ENCODE measurements at places on chromosomes 4 and X. TPM values are rescaled to one million over a fixed set of nuclear protein-coding genes. Genes with fewer than 3 reads are reported as not detected.
A peak's percentile ranks its signal among the peaks of the same experiment; 100 is the strongest.

- no peak for DNase-seq
- no peaks in the 10 kb centered on the region for H3K27me3 ChIP-seq
- no peaks in the 10 kb centered on the region for H3K36me3 ChIP-seq
These were observed 72.8 kb upstream of the NEIL3 start for GRCh38 chr4:177236886-177237285.

DNA sequence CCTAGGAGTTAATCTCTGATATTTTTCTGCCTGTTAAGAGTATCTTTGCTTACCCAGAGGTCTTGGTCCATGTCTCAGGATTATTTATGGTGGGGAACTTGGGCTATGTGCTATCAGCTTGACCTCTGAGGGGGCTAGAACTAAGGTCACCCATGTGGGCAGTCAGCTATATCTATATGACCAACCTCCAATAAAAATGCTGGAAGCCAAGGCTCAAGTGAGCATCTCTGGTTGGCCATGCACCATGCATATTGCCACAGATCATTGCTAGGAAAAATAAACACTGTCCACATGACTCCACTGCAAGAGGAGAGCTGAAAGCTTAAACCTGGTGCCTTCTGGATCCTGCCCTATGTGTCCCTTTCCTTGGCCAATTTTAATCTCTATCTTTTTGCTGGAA is 196.5 kb upstream of the SLC7A11 start:
- no peaks in the 10 kb centered on the region for H3K4me1 ChIP-seq
- DNase-seq = no peak
- no peaks in the 10 kb centered on the region for H3K36me3 ChIP-seq
- no peaks in the 10 kb centered on the region for H3K27me3 ChIP-seq
- no peak overlapping the region for H3K27ac ChIP-seq

GRCh38 chr4:1895971-1896657 is 24.9 kb downstream of the NSD2 start:
- DNase-seq = no peak
- H3K4me1 ChIP-seq = peaks cover 19% of the 10 kb centered on the region
- no peak overlapping the region for H3K4me3 ChIP-seq
- H3K36me3 ChIP-seq = peaks cover 4% of the 10 kb centered on the region
- H3K27me3 ChIP-seq = no peaks in the 10 kb centered on the region

DNA sequence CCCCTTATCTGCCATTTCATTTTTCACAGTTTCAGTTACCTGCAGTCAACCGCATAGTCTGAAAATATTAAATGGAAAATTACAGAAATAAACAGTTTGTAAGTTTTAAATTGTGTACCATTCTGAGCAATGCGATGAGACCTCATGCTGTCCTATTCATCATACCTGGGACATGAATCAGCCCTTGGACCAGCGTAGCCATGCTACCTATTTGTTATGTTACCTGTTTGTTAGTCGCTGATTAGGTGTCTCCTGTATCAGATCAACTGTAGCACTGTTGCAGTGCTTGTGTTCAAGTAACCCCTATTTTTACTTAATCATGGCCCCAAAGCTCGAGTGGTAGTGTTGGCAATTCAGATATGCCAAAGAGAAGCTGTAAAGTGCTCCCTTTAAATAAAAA is 492.2 kb upstream of the AADAT start:
- no peaks in the 10 kb centered on the region for H3K4me1 ChIP-seq
- no peaks in the 10 kb centered on the region for H3K27me3 ChIP-seq
- no peak overlapping the region for H3K27ac ChIP-seq

DNA sequence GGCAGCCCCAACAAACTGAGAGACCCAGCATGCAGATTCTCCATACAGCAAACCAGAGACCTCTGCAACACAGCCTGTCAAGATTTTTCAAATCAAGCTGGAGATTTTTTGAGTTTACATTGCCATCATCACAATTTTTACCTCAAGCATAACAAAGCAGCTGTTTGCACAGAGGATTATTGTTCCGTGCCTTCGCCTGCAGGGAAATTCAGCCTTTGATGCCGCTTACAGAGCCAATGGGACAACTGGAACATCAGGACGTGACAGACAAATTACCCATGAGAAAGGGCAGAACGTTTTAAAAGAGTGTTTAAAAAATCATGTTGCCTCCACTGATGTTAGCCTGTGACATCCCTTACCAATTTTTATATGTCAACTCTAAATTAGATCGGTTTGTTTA is 363.7 kb downstream of the FBXW7 start:
- DNase-seq = no peak
- no peaks in the 10 kb centered on the region for H3K36me3 ChIP-seq
- H3K27ac ChIP-seq = no peak overlapping the region
- no peak overlapping the region for H3K4me3 ChIP-seq

GRCh38 chr4:4430492-4431195 is 43.7 kb downstream of the NSG1 start:
- H3K4me3 ChIP-seq = no peak overlapping the region
- peak; percentile 64 for DNase-seq
- no peaks in the 10 kb centered on the region for H3K27me3 ChIP-seq
- peaks cover 29% of the 10 kb centered on the region for H3K36me3 ChIP-seq
- H3K27ac ChIP-seq = no peak overlapping the region
- H3K4me1 ChIP-seq = no peaks in the 10 kb centered on the region

DNA sequence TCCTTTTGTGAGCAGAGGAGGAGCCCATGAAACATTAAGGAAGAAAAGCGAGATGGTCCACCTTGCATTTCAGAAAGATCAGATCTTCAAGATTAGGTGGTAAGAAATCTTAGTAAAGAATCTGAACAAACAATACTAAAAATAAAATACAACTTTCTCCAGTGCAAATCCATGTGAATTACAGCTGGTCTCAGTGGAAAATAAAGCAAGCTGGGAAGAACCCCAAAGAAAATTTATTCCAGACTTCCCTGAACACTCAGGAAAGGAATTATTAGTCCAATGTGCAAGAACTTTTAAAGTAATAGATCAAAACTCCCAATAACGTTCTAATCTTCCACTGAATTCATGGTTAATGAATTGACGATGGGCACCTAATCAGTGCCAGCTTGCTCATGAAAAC is 37.3 kb upstream of the C1QTNF7 start:
- no peak overlapping the region for H3K27ac ChIP-seq
- no peaks in the 10 kb centered on the region for H3K4me1 ChIP-seq
- H3K4me3 ChIP-seq = no peak overlapping the region
- no peak for DNase-seq

DNA sequence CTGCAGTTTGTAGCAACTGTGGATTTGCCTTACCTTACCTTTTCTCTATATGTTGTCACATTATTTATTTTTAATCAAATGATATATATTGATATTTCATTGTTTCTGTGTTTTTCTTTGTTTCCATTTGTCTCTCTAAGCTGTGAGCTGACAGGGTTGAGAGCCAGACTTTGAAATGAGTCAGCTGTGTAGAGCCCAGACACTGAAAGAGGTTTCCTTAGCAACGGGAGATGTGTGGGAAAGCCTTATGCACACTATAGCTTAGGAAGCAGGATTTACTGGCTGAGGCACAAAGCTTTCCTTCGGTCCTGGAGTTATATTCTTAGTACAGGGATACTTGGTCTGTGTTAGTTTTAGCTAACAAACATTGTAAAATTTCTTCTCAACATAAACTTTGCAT is 192.2 kb downstream of the FGF13 start:
- H3K4me1 ChIP-seq = no peaks in the 10 kb centered on the region
- H3K27me3 ChIP-seq = no peaks in the 10 kb centered on the region
- DNase-seq = no peak
- H3K27ac ChIP-seq = no peak overlapping the region
- H3K36me3 ChIP-seq = no peaks in the 10 kb centered on the region

DNA sequence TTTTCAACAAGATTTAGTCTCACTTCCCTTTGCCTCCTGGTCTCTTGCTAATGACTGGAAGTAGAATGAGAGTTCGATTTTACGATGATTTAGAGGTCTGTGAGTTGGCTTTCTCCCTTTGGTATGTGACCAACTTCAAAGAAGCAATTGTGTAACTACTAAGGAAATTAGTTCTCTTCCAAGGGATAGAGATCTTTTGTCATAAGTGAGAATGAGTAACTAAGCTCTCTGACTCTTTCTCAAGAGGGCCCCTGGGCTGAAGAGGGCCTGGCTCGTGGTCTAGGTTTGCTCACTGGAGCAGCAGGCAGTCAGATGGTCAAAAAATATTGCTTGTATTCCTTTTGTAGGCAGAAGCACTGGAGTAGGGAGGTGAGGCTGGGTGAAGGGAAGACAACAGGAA is 176.3 kb downstream of the ENOX2 start:
- H3K27me3 ChIP-seq = no peaks in the 10 kb centered on the region
- no peaks in the 10 kb centered on the region for H3K36me3 ChIP-seq
- no peak overlapping the region for H3K4me3 ChIP-seq

DNA sequence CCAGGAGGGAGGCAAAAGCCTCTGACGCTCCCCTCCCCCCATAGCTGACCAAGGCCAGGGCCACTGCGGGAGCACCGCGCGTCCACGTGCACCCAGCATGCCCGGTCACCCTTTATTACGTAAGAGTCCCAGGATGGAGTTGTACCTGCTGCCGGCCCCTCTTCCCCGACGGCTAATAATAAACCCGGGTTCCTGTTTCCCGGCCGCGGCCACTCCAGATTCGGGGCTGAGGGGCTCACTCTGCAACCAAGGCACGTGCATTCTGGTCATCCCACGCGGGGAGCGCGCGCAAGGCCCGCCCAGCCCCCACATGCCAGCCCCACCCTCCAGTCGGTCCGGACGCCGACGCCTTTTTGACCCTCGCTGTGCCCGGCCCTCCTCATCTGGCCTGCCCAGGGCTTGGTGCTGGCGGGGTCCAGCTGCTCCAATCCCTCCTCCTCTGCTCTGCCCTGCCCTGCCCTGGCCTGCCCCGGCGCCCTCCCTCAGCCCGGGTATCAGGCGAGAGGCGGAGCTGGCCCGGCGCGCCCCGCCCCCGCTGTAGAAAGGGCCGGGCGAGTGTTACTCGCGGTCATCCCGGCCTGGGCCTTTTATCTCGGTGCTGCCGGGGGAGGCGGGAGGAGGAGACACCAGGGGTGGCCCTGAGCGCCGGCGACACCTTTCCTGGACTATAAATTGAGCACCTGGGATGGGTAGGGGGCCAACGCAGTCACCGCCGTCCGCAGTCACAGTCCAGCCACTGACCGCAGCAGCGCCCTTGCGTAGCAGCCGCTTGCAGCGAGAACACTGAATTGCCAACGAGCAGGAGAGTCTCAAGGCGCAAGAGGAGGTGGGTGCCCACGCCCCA is 2.6 kb downstream of the MID1IP1 start:
- no peaks in the 10 kb centered on the region for H3K36me3 ChIP-seq
- no peaks in the 10 kb centered on the region for H3K27me3 ChIP-seq
- no peak for DNase-seq
- peak overlapping the region; percentile 57 for H3K4me3 ChIP-seq
- H3K4me1 ChIP-seq = peaks cover 7% of the 10 kb centered on the region

- no peaks in the 10 kb centered on the region for H3K4me1 ChIP-seq
- H3K36me3 ChIP-seq = peaks cover 37% of the 10 kb centered on the region
- no peaks in the 10 kb centered on the region for H3K27me3 ChIP-seq
- DNase-seq = no peak
- H3K27ac ChIP-seq = no peak overlapping the region
- H3K4me3 ChIP-seq = no peak overlapping the region
These were observed 90.7 kb upstream of the MCF2 start for GRCh38 chrX:139798701-139799100.

GRCh38 chrX:110410603-110411002 is 52.0 kb downstream of the RTL9 start:
- no peak overlapping the region for H3K27ac ChIP-seq
- H3K36me3 ChIP-seq = no peaks in the 10 kb centered on the region
- H3K27me3 ChIP-seq = no peaks in the 10 kb centered on the region
- no peak overlapping the region for H3K4me3 ChIP-seq
- DNase-seq = no peak

GRCh38 chr4:95415346-95415771 is 133.4 kb downstream of the UNC5C start:
- H3K4me3 ChIP-seq = no peak overlapping the region
- H3K36me3 ChIP-seq = no peaks in the 10 kb centered on the region
- no peak overlapping the region for H3K27ac ChIP-seq
- H3K27me3 ChIP-seq = no peaks in the 10 kb centered on the region

DNA sequence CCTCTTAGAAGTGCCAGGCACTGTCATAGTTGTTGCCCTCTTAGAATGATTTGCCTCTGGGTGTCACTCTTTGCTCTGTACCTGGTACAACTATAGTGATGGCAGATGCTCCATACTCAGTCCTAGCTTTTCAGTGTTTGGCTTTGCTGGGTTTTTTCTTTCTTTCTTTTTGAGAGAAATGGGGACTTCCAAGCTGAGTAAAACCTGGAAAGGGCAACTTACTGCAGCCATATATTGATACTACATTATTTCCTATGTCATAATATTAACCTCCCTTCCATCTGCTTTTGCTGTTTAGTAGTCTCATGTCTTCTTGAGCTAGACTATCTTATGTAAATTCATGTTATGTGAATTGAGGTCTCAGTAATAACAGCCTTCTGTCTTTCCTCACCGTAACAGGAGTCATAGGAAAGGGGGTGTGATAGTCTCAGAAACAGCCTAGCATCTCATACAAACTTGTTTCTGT is 49.0 kb downstream of the NIPAL1 start:
- DNase-seq = no peak
- no peak overlapping the region for H3K27ac ChIP-seq
- H3K4me3 ChIP-seq = no peak overlapping the region
- peaks cover 42% of the 10 kb centered on the region for H3K36me3 ChIP-seq
- H3K4me1 ChIP-seq = no peaks in the 10 kb centered on the region
- no peaks in the 10 kb centered on the region for H3K27me3 ChIP-seq

GRCh38 chr4:64248186-64248585 is 161.1 kb downstream of the TECRL start:
- H3K4me3 ChIP-seq = no peak overlapping the region
- H3K4me1 ChIP-seq = no peaks in the 10 kb centered on the region
- no peak for DNase-seq
- no peaks in the 10 kb centered on the region for H3K36me3 ChIP-seq
- H3K27me3 ChIP-seq = no peaks in the 10 kb centered on the region

DNA sequence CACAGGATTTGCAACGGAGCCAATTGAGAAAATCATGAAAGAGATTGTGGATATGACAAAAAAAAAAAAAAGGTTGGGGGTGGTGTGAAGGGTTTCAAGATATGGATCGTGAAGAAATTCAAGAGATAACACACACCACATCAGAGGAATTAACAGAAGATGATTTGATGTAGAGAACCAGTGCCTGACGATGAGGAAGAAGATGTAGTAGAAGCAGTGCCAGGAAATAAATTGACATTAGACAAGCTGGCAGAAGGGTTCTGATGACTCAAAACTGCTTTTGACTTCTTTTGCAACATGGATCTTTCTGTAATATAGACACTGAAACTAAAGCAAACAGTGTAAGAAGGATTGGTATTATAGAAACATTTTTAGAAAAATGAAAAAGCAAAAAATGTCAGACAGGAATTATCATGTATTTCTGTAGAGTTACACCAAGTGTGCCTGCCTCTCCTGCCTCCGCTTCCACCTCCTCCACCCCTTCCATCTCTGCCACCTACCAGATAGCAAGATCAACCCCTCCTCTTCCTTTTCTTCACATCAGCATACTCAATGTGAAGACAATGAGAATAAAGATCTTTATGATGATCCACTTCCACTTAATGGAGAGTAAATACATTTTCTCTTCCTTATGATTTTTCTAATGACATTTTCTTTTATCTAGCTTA is 127.5 kb upstream of the OTUD4 start:
- H3K36me3 ChIP-seq = no peaks in the 10 kb centered on the region
- no peaks in the 10 kb centered on the region for H3K4me1 ChIP-seq
- H3K27me3 ChIP-seq = no peaks in the 10 kb centered on the region
- no peak for DNase-seq
- H3K4me3 ChIP-seq = no peak overlapping the region
- no peak overlapping the region for H3K27ac ChIP-seq

Gene RBMXL3
- total RNA-seq = not detected

Gene CTAG2
- total RNA-seq = not detected

Gene TACR3
- total RNA-seq = not detected

Gene MAGEC3
- not detected for total RNA-seq

Gene USP51
- 2.0 TPM for total RNA-seq

Gene GAGE12F
- not detected for total RNA-seq

Gene SOWAHB
- total RNA-seq = not detected

Data from CD4-positive, CD25-positive, alpha-beta regulatory T cell (primary cell).